Sciatic nerve (tissue), 2 donors: ENCODE measurements at places on chromosomes 11 and 22. TPM values are rescaled to one million over a fixed set of nuclear protein-coding genes. Genes with fewer than 3 reads are reported as not detected.

OR51M1 gene
- total RNA-seq: not detected

CEP164 gene
- total RNA-seq: 46.4 TPM

PIK3IP1 gene
- 58.5 TPM for total RNA-seq

OR5B21 gene
- total RNA-seq: not detected

- no peak for DNase-seq
Observed at GRCh38 chr11:43694477-43694876, 13.9 kb downstream of the HSD17B12 start.

DNA sequence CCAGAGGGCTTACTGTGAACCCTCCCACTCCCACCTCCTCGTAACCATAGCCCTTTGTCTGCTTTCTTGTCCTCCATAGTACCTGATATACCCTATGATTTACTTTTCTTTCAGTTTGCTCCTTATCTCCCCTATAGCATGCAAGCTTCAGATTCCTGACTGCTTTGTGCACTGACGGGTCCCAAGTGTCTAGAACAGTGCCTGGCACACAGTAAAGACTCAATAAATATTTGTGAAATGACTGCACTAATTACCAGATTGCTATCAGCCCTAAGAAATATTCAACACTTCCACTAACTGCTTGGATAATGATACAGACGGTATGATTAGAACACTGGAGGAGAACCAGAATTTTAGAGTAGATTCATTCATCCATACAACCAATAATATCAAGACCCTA, 33.0 kb downstream of the ISX start:
- DNase-seq: no peak
